Skin of body (tissue), 3 donors: ENCODE measurements at places on chromosomes 1 and 21. TPM values are rescaled to one million over a fixed set of nuclear protein-coding genes. Genes with fewer than 3 reads are reported as not detected.

- no peak for DNase-seq
Measured at GRCh38 chr1:79660129-79660528, 653.6 kb upstream of the ADGRL4 start.

DNA sequence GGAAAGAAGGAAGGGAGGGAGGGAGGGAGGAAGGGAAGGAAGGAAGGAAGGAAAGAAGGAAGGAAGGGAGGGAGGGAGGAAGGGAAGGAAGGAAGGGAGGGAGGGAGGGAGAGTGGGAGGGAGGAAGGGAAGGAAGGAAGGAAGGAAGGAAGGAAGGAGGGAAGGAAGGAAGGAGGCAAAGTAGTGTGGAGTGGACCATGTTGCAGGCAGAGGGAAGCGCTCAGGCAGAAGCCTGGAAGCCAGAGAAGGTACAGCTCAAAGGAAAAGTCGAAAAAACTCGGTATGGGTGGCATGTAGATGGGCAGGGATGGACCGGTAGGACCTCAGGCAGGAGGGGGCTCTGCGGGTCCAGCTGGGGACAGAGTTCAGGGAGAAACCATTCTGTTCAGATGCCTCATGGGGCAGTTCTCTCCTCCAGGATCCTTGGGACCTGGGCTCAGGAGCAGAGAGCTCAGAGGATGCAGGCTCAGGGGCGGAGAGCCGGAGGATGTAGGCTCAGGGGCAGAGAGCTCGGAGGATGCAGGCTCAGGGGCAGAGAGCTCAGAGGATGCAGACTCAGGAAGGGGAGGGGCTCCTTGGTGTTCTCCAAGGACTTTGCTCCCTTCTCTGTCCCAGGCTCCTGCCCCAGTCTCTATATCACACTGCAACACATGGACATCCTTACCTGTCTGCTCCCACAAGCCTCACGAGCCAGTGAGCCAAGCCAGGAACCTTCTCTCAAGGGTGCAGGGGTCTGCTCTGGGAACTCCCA is 13.6 kb upstream of the PADI3 start:
- DNase-seq: no peak

DNA sequence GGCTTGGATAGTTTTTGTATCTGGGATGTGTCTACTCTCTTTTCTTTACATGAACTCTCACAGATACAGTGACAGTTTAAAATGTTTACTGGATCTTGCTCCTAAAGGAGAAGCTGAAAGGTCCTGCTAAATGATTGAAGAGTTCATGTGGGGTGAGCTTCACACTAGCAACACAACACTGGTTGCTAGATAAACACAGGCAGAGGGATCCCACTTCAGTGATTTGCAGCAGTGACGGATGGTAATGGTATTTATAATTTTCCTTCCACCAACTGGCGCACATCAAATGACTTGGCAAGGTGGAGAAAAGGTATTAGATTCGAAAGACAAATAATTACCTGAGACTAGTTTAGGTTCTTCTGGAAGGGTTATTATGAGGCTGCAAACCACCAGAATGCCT is 270.2 kb downstream of the TBX15 start:
- no peak for DNase-seq

DNA sequence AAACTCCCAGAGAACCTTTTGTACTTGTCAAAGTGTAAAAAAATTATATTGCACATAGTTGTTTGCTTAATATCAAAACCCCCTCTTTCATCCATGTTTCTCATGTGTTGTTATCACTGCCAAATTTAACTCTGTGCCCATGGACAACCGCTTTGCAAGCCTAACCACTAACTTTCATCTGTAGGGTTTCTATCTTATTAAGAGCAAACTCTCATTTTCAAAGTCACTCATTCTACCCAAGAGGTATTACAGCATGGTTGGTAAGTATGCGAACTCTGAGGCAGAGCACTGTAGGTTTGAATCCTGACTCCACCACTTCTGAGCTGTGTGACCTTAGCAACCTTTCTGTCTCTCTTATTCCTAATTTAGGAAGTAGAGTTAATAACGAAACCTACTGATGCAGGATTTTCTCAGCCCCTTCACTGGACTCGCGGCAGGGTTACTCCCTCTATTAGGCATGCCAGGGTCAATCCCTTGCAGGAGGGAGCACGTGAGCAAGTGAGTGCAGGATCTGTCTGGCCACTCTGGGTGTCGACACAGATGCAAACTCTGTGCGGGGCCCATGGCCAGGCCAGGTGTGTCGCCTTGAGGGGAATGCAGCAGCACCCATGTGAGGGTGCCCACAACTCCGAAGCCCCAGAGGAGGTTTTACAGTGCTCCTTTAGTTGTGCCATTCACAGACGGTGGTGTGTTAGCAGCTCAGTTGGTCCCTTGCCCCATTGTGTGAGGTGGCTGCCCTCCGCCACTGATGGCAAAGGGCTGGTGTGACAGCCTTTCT is 361.5 kb upstream of the ADGRL2 start:
- DNase-seq: no peak

- no peak for DNase-seq
Measured at GRCh38 chr1:17645068-17645911, 105.8 kb downstream of the ARHGEF10L start.

DNA sequence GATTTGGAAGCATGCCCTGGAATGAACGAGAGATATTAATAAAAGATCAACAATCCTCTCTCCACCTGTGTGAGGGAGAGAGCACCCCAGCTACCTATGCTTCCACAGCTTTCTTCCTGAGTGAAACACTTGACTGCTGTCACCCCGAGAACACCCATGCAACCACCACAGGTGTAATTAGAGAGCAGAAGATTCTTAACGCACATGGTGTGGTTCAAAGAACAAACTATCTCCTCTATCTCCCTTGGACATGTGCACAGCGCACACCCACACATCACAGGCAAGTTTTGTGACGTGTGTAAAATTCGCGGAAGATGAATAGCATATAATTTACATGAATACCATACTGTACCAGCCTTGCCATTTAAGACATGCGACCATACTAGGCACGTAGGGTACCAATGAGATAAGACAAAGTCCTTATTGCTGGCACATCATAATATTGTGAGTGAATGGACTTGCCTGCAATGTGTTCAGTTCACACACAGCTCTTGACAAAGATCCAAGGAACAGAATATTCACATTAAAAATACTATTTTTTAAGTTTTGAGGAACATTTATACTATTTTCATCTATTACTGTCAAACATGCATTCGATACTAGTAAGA is 11.6 kb downstream of the ERRFI1 start:
- no peak for DNase-seq

GRCh38 chr1:28170001-28170596 is 6.4 kb downstream of the PTAFR start:
- DNase-seq: no peak

COL8A2 gene
- total RNA-seq: 10.7 TPM

RHCE gene
- 4.2 TPM for total RNA-seq

NES gene
- total RNA-seq: 54.7 TPM

SLC25A34 gene
- 0.49 TPM for total RNA-seq

FCRLB gene
- 0.39 TPM for total RNA-seq
